ENCODE measurements at places on chromosomes 6 and 20.

DNA sequence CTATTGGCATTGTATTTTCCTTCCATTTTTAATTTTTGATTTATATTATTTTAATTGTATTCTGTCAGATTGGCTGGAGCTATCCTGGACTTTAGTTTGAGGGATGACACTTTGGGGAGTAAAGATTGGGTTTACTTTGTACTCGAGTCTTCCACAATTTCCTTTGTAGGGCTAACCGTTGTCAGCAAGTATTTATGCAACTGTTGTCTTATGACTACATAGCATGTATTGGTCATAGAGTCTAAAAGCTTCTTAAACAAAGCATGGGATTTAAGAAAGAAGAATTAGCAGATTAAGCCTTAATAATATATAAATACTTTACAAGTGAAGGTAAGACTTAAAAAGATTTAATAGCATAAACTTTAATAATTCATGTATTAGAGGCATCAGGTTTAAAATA, 19.6 kb downstream of the FARS2 start:
- DNase-seq = no peak

- no peak for DNase-seq
Measured at GRCh38 chr6:109304284-109305015, 77.8 kb downstream of the CD164 start.

- no peak for DNase-seq
Measured at GRCh38 chr6:24117021-24117420, 9.0 kb upstream of the NRSN1 start.

GRCh38 chr6:43768983-43769525, 957 bp upstream of the VEGFA start:
- no peak for DNase-seq

DNA sequence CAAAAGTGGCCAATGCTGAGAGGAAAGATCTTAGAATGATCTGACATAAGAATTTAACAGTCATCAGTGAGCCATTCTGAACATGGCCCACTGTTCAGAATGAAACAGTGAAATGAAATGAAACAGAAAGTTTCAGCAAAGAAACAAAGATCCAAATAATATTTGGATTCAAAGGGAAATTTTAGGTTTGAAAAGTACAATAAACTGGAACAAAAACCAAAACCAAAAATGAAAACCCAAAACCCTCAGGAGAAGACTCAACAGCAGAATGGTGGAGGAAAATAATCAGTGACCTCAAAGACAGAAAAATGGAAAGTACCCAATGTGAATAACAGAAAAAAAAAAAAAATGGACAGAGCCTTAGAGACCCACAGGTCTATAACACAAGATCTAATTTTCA, 66.1 kb upstream of the EMILIN3 start:
- DNase-seq = no peak

DNA sequence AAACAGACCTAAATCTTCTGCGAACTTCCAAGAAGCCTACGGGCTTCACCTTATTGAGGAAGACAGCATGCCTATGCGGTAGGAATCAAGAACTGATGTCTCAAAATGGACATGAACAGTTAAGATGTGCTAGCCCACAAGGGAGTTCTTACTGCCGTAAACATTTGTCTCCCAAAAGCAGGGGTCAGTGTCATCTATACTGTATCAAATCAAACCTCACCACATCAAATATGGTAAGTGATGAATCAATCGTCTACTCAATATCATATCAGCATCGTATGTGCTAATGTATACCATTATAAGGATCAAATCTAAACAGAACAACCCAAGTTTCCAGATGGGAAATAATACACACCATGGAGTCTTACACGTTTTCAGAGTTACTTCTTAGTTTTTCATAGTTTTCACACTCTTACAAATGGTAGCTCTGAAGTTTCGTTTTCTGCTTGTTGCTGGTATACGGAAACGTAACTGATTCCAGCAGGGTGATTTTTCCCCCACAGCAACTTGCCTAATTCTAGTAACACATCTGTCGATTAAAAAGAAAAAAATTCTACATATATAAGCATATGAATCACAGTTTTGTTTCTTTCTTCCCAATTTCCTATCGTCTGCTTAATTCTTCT, 12.6 kb downstream of the RRBP1 start:
- DNase-seq = no peak

Measured in activated naive CD4-positive, alpha-beta T cell (primary cell).